ENCODE measurements at places on chromosomes 12 and 14.

DNA sequence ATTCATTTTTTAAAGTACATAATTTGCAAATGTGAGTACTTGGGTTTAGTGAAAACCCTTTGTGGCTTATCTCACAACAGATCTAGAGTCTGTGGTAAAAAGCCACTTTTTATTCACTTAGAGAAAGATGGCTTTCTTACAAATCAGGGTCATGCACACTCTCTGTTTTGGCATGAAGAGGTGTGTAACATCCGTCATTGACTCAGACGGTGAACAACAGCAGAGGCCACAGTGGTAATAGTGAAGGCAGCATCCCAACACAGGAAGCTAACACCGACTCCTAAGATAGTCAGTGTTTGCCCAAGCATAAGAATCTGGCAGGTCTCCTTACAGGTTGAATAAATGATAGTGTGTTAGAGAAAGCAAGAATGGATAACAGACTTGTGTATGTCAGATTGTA lies 593.0 kb downstream of the SOX5 start:
- DNase-seq: no peak

GRCh38 chr14:77139540-77140358 lies 1.8 kb downstream of the ZDHHC22 start:
- no peak for DNase-seq

DNA sequence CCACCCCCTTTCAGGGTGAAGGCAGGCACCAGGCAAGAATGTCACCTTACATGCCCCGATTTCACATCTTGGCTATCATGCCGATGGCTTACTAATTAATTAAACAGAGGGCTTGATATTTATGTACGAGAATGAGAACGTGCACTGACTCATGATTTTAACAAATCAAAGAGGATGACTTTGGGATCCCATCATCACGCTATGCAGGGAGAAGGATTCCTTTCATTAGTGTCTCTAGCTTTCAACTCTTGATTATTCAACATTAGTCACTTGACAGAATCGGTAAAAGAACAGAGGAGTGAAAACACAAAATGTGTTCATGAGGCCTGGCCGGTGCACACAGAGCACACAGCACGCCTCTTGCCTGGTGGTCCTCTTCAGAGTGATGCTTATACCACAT lies 80.6 kb downstream of the PRKAB1 start:
- no peak for DNase-seq

DNA sequence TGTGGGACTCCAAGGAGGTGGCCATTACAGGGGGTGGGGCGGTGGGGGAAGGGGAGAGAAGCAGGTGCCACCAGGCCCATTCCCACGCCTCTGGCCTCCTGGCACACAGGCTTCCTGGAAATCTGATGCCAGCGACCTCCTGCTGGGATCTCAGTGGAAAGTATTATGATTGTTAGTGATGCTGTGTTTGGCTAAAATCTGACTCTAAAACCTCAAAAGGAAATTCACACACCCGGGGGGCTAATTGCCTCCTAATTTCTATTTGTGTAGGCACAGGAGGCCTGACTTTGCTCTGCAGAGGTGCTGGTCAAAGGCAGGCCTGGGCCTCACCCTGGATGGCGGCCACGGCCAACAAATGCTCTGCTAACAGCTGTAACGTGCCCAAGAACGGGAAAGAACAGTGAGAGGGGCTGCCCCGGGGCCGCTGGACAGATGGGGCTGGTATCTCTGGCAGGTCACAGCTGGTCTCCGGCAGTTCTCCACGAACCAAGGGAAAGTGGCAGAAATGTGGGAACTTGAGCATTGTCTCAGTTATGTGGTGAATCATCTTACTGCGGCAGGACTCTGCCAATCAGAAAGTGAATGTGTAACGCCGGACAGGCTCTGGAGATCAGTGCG lies 14.3 kb downstream of the FAM181A start:
- DNase-seq: no peak

- DNase-seq: no peak
Measured at GRCh38 chr14:61379639-61380184, 58.3 kb downstream of the PRKCH start.

GRCh38 chr14:69522026-69522425 lies 37.5 kb downstream of the PLEKHD1 start:
- no peak for DNase-seq

- DNase-seq: no peak
Measured at GRCh38 chr12:49330032-49330619, 6.9 kb downstream of the C1QL4 start.

- DNase-seq: peak; percentile 22
Measured at GRCh38 chr12:122021822-122022392, at the start of gene BCL7A. Gene BCL7A, plus strand, starts transcription at chr12:122021884. Its CDS starts 208 bp downstream, at chr12:122022092.

GRCh38 chr12:95859344-95859816 lies 628 bp downstream of the SNRPF start:
- no peak for DNase-seq
